ENCODE measurements at places on chromosomes 11 and 22.

GRCh38 chr11:14376920-14377319 lies 17.9 kb upstream of the RRAS2 start:
- DNase-seq: no peak

DNA sequence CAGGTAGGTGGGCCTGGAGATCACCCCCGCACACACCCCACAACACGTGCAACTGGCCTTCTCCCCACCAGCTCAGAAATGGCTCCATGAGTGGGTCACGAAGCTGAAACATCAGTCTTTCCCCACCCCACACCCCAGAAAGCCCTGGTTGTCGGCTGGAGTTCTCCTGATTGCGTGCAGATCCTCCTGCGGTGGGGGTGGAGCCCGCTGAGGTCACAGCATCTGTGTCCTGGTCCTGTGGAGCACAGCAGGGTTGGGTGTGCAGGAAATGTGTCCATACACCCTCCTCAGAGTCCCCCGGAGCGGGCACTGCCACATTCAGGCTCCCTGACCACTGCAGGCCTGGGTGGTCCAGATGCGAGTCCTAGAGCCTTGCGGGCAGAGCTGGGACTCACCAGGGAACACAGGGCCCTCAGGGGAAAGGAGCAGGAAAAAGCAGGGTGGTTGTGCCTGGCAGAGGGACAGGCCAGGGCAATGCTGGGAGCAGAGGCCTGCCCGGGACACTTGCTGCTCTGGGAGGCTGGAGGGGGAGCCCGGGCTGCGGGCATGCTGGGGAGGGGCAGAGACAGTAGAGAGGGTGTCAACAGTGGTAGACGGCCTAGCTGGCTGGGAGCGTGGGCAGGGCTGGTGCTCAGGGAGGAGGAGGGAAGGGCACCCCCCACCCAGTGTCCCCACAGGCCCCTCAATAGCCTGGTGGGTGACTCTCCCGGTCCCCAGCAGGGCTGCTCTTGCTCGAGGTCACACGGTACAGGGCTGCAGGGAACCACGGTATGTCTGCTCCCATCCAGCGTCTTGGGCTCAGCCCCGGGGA lies 42.4 kb upstream of the PPARA start:
- DNase-seq: no peak

GRCh38 chr11:116413301-116414242 lies 359.2 kb downstream of the BUD13 start:
- no peak for DNase-seq

DNA sequence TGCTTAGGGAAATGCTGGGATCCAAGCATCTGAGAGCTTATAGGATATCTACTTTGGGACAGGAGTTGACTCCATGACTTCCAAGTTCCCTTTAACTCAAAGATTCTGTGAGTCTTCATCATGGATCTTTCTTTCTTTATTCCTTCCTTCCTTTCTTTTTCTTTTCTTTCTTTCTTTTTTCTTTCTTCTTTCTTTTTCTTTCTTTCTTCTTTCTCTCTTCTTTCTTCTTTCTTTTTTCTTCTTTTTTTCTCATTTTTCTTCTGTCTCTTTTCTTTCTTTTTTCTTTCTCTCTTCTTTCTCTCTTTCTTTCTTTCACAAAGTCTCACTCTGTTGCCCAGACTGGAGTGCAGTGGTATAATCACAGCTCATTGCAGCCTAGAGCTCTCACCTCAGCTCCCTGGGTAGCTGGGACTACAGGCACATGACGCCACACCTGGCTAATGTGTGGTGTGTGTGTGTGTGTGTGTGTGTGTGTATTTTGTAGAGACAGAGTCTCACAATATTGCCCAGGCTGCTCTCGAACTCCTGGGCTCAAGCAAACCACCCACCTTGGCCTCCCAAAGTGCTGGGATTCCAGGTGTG lies 5.4 kb upstream of the MICAL3 start:
- no peak for DNase-seq

Measured in activated T-helper 1 cell treated with anti-CD3 and anti-CD28 coated beads, Interleukin-2, amount 50 U/mL, for 16 hours (primary cell).